ENCODE measurements at places on chromosomes 11 and 22.

GRCh38 chr11:62054081-62054480 lies 69.7 kb upstream of the INCENP start:
- DNase-seq, result no peak

GRCh38 chr11:88849368-88849767 lies 216.4 kb downstream of the GRM5 start:
- peak; percentile 38 for DNase-seq

GRCh38 chr11:43905813-43906241 lies 25.2 kb downstream of the ALKBH3 start:
- no peak for DNase-seq

DNA sequence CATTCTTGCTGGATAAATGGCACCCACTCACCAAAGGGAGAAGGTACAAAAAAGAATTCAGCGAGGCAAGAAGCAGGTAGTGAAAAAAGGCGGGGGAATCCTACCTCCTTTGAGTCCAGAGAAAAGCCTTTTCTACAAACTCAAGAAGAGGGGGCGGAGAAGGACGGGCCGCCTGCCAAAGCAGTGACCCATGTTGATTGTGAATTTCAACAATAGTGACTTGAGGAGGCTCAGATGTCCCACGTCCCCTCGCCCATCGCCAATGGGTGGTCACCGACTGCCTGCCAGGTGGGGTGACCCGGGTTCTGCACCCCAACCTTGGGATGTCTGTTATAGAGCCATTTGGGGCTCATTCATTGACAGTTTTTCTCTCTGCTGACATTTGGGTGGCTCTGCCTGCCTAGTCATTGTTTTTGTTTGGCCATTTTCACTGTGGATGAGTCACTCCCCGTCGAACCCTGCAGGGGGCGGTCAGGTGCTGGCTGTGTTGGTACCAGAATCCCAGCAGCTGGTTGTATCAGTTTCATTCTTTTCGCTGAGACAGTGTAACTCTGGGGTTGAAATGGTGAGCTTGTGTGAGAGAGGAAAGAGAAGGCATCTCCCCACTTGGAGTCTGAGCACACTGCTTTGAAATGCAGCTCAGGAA lies 163.4 kb upstream of the NCAM1 start:
- DNase-seq, result no peak

GRCh38 chr22:37643225-37643847 lies 3.9 kb downstream of the SH3BP1 start:
- no peak for DNase-seq

DNA sequence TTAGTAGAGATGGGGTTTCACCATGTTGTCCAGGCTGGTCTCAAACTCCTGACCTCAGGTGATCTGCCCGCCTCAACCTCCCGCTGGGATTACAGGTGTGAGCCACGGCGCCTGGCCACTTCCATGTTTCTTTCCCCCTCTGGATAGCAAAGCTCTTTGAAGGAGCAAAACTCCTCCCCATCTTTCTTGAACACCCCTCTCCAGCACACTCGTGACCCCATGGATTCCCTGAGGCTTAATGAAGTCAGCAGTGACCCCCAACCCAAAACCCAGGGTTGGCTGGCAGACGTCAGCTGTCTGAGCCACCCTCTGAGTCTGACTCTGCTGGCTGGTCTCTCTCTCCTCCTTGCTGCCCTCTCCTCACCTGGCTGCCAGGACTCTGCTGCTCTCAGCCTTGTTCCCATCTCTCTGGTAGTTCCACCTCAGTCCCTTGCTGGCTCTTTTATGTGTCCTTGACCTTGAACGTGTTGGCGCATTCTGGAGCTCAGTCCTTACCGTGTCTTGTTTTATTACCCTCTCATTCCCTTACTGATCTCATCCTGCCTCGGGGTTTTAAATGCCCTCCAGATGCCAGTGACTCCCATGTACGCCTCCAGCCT lies 44.5 kb downstream of the PARVG start:
- no peak for DNase-seq

- peak; percentile 48 for DNase-seq
Observed at GRCh38 chr22:44210722-44211121, 30.0 kb downstream of the PARVG start.

DNA sequence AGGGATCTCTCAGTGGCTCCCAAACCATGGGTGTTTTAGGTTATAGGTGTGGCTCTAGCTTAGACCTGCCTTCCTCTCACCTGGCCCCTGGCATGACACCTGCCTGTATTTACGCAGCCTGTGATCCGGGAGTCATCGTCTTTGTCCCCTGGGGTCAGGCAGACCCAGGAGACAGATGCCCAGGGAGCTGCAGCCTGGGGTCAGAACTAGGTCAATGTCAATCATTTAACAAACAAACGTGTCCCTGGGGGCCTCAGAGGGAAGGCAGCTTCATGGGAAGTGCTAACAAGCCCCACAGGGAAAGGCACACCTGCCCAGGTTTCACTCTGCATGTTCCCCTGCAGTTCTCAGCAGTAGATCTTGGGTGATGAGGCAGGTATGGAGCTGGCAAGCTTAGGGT lies 12.0 kb downstream of the BACE1-AS start:
- DNase-seq, result no peak

DNA sequence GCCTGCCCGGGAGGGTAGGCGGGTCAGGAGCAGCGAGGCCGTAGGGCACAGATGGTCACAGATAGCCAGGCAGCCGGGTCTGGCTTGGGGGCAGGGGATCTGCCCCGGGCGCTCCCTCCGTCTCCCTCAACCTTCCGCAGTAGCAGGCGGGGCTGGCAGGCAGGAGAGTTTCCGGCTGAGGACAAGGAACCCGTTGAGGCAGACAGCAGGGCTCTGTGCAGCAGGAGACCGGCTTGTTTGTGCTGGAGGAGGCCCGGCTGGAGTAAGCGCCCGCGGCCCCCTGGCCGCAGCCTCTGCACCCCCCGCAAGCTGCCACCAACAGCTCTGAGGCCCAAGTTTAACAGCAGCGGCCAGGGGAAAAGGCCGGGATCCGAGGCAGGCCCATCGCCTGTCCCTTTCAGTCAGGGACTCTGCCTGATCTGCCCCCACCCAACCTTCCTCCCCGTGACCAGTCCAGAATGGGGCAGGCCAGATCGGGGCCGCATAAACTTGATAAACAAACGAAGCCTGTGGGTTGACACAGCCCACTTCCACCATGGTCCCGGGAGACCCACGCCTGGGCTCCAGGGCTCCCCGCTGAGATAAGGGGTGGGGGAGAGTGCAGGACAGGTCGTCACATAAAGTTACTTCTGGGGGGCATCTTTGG lies 13.6 kb downstream of the SCARF2 start:
- no peak for DNase-seq

GRCh38 chr11:118892964-118893363 lies 9.3 kb downstream of the CXCR5 start:
- DNase-seq, result no peak

GRCh38 chr11:27356624-27357222 lies 6.3 kb downstream of the CCDC34 start:
- DNase-seq, result no peak

- no peak for DNase-seq
Observed at GRCh38 chr11:75836417-75836816, 21.4 kb downstream of the UVRAG start.

- DNase-seq, result no peak
Observed at GRCh38 chr11:48163360-48164100, 53.1 kb upstream of the OR4B1 start.

DNA sequence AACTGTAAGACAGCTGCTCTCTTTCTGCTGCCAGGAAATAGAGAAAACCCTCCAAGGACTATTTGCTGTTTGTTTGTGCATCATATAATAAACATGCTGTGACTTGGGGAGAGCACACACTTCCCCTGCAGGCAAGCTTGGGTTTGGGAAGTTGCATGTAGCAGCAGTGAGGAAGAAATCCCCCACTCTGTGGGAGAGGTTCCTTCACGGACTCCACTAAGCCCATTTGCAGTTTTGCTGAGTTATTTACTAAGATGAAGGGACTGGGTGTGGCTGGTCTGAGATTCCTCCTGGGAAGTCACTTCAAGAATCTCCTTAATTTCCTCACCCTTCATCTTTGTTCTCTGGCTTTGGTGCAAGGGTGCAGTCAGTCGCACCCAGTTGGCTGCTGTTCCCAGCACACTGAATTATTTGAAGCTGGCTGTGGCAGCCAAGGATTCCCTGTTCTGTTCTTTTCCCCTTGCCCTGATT lies 104.9 kb downstream of the ARFGAP2 start:
- no peak for DNase-seq

Data from GM04504 (cell line).